ENCODE measurements at places on chromosomes 12 and 14.

GRCh38 chr12:52521568-52522266, 1.5 kb upstream of the KRT5 start:
- no peak for DNase-seq

DNA sequence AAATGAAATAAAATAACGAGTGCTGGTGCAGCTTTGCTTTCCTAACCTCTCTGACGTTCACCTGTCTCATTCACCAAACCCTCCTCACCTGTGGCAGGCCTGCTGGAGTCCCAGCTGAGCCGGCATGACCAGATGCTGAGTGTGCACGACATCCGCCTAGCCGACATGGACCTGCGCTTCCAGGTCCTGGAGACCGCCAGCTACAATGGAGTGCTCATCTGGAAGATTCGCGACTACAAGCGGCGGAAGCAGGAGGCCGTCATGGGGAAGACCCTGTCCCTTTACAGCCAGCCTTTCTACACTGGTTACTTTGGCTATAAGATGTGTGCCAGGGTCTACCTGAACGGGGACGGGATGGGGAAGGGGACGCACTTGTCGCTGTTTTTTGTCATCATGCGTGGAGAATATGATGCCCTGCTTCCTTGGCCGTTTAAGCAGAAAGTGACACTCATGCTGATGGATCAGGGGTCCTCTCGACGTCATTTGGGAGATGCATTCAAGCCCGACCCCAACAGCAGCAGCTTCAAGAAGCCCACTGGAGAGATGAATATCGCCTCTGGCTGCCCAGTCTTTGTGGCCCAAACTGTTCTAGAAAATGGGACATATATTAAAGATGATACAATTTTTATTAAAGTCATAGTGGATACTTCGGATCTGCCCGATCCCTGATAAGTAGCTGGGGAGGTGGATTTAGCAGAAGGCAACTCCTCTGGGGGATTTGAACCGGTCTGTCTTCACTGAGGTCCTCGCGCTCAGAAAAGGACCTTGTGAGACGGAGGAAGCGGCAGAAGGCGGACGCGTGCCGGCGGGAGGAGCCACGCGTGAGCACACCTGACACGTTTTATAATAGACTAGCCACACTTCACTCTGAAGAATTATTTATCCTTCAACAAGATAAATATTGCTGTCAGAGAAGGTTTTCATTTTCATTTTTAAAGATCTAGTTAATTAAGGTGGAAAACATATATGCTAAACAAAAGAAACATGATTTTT, 17.1 kb upstream of the AMN start:
- DNase-seq: no peak

GRCh38 chr14:68884031-68885030, 91.5 kb upstream of the ZFP36L1 start:
- DNase-seq: peak; percentile 53

DNA sequence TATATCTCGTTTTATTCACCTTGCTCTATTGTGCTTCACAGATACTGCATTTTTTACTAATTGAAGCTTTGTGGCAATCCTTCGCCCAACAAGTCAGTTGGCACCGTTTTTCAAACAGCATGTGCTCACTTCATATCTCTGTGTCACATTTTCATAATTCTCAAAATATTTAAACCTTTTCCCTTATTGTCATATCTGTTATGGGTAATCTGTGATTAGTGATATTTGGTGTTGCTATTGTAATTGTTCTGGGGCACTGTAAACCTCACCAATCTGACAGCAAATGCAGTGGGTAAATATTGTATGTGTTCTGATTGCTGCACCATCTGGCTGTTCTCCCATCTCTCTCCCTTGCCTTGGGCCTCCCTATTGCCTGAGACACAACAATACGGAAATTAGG, 191.3 kb downstream of the BTG1 start:
- DNase-seq: no peak

GRCh38 chr14:82725213-82725612, 1191.6 kb upstream of the SEL1L start:
- no peak for DNase-seq

GRCh38 chr14:61569812-61570548, 125.3 kb upstream of the HIF1A start:
- no peak for DNase-seq

DNA sequence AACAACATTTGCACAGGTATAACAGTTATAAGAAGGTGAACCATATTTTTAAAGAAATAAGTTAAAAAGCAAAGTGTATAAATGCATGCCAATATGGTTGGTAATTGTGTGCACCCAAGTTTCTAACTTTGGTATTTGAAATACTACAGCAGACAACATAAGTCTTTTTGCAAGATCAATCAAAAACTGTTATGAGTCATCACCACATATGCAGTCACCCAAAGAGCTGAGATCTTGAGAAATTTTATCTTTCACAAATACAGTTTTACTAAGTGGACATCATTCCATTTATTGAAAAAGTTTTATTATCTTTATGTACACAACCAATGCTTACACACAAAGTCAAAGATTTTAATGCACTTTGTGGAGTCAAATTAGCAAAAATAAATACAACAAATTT, 7.0 kb upstream of the ACSS3 start:
- DNase-seq: no peak

GRCh38 chr12:108298761-108299275, 40.3 kb downstream of the CMKLR1 start:
- no peak for DNase-seq

DNA sequence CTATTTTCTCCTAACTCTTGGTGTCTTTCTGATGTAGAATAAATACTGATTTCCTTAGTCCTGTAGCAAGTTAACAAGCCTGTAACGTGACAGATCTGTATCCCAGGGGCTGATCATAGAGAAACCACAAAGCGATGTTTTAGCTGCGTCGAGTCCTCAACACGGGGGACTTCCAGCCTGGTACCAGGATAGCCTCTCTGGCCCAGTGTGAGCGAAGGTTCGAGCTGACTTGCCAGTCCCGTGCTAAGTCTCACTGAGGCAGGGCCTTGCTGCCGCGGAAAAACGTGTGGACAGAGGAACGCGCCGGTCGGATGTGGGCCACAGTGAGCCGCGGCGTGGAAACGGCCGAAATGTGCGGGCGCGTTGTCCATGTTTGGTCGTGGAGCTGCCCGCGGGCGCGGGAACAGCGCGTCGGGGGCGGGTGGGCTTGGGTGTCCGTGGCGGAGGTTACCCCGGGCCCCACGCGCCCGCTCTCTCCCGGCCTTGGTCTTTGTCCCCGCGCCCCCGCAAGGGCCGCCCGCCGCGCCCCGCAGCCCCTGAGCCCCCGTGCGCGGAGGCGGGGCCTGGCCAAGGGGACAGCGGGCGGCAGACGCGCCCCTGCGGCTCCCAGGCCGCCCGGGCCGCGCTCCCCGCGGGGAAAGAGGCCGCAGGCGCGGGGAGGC, 531 bp upstream of the EML1 start:
- DNase-seq: no peak

DNA sequence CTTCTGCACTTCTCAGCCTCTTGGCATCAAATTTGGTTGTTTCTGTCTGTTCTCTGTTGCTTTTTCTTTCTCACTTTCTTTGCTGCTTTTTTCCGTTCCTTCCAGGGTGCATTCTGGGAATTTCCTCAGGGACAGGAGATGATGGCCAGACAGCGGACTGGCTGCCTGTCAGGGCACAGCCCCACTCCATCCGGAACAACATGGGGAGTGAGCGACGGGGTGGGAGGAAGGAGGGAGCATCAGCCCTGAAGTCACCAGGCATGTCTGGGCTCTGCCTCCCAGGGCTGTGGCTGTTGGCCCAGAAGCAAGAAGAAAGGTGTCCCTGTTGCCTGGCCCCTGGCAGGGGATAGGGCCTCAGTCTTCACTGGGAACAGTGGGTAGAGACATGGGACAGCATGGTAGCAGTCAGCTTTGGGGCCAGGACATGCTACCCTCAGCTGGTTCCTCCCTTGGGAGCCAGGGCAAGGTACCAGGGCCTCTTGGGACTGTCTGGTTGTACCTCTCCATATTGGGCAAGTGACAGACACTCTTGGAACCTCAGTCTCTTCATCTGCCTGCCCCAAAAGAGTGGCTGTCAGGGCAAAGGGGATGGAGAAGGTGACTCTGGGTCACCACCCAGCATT, 8.6 kb downstream of the PGF start:
- DNase-seq: no peak

DNA sequence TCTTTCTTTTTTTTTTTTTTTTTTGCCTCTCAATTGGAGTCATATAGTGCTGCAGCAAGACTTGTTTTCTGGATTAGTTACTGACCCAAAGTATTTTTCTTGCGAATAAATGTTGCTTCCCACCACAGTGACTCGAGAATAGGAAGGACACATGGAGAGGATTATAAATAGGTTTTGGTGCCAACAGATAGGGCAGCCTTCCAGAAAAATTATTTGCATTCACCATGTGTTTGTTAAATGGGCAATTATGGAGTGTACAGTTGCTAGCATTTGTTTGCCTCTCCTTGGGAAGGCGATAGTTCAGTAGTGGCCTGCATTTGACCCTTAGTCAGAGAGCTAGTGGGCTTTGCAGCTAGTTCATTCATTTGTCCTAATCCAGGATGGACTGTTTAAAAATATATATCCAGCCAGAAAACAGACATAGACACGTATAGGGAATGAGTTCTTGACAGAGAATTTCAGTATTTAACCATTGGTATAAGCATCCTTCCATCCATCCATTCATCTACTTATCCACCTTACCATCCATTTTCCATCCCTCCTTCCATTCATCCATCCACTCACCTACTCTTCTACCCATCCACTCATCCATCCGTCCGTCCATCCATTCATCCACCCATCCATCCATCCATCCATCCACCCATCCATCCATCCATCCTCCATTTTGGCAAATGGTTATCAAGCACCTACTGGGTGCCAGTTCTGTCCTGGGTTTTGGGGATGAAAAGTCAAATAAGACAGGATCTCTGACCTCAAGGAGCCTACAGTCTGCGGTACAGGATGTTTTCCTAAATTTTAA, 67.5 kb downstream of the CHST11 start:
- DNase-seq: peak; percentile 77

DNA sequence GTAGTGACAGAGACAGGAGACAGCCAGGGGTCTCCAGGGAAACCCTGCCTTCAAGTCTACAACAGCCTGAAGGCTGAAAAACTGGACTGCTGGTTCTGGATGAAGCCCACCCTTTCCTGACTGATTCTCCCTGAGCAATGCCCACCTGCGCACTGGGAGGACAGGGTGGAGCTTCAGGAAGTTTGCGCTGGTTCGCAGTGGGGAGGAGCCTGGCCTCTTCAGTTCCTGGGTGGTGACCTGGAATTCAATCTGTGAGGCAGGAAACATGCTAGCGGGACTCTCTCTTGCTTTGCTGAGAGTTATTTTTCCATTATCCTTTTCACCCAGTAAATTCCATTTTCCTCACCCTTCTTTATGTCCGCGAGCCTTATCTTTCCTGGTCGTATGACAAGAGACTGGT, 600.8 kb downstream of the TRHDE start:
- no peak for DNase-seq

DNA sequence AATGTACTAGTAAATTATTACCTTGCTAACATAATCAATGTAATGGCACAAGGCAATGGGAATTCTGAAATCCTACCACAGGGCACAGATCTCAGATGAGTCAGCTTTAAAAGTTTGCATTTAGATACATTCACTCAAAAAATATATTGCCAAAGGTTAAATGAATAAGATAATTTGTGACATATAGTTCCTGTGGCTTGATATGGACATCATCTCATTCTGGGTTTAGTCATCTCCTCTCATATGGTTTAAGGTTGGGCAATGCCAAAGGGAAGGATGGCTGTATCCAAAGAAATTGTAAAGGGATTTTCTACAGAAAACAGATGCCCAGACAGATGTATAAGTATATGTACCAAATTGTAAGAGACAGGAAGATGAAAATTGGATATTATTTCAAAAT, 1065.0 kb downstream of the LRFN5 start:
- no peak for DNase-seq

- DNase-seq: no peak
Observed at GRCh38 chr12:72448089-72448488, 175.9 kb downstream of the TRHDE start.

- DNase-seq: no peak
Observed at GRCh38 chr12:57010627-57011247, 4.4 kb upstream of the ZBTB39 start.

DNA sequence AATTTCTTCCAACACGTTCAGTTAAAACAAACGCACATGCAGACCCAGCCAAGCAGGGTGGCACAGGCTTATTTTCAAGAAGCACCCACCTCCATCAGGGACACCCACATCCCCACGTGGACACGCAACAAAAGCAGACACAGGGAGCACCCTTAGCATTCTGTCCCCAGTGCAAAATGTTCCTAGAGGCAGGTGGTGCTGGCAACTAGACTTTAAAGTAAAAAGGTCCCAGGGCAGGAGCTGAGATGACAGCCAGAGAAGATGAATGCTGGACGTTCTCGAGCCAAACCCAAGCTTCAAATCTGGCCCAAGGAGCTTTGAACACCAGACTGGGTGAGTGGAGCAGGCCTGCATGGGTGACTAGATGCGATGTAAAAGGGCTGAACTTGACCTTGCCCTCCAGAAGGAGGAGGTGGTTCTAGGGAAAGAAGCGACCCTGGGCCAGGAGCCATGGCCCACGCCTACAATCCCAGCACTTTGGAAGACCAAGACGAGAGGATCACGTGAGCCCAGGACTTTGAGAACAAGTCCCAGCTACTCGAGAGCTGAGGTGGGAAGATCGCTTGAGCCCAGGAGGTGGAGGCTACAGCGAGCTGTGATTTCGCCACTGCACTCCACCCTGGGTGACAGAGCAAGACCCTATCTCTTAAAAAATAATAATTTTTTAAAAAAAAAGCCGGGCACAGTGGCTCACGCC, 47.3 kb downstream of the KDM2B start:
- DNase-seq: no peak

- DNase-seq: no peak
Observed at GRCh38 chr14:99064262-99064954, 207.6 kb downstream of the BCL11B start.

- peak; percentile 74 for DNase-seq
Observed at GRCh38 chr14:91417120-91417982, at the start of gene CCDC88C. CCDC88C (minus strand) TSS chr14:91417820; CDS start chr14:91417690, 130 bp downstream.

- no peak for DNase-seq
Observed at GRCh38 chr14:62187265-62187664, 425.0 kb downstream of the SNAPC1 start.

GRCh38 chr14:75946785-75947184, 35.0 kb downstream of the TGFB3 start:
- no peak for DNase-seq

- DNase-seq: peak; percentile 84
Observed at GRCh38 chr14:104694475-104694950, 5.1 kb downstream of the INF2 start.

DNA sequence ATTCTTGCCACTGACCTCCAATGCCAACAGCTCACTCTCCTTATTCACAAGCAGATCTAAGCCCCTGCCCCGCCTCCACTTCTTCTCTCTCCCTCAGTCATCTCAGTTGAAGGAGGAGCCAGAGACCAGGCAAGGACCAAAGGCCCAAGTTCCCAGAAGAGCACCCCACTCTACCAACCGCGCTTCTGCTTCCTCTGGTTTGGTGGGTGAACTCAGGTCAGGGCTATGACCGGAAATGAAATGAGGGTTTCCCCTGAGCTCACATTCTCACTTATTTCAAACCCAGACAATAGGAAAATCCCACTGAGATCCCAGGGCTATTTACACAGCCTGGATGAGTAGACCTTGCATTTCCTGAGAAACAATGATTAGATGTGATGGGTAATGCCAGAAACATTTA, 9.9 kb downstream of the DPF3 start:
- no peak for DNase-seq
